ENCODE measurements at places on chromosomes 7 and 10.

DNA sequence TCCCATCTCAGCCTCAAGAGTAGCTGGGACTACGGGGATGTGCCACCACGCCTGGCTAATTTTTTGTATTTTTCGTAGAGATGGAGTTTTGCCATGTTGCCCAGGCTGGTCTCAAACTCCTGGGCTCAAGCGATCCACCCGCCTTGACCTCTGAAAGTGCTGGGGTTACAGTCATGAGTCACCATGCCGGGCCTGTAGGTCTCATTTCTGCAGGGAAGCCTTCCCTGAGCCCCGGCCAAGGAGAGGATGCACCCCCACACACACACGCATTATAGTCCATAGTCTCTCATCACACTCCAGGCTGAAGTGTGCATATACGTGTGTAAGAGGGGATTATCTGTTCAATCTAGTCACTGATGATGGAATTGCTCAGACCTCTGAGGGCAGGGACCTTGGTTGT, 29.3 kb downstream of the KCNMA1 start:
- no peak for DNase-seq

GRCh38 chr10:48287417-48288391, 13.2 kb upstream of the FRMPD2 start:
- no peak for DNase-seq

DNA sequence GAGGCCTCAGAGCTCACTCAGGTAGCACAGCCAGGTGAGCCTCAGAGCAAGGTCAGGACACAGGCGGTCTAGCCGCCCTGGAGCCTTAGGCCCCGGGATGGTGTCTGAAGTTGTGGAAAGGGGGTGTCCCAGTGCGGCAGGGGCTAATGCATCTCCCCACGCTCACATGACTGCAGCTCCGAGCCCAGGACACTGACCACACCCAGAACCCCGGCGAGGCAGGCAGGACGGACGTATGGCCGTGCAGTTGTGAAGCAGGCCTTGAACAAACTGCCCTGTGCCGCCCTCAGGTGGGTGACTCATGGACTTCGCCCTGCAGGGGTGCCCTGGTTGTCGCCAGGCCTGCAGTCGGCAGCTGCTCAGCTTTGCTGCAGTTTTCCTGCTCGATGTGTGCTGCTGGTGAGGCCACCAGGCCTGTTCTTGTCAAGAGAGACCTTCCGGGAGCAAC, 5.0 kb upstream of the PRKAR1B start:
- no peak for DNase-seq

- DNase-seq: no peak
These were observed 154.1 kb upstream of the ADO start for GRCh38 chr10:62650411-62650810.

GRCh38 chr7:39017369-39017915, 39.7 kb downstream of the POU6F2 start:
- DNase-seq: no peak

DNA sequence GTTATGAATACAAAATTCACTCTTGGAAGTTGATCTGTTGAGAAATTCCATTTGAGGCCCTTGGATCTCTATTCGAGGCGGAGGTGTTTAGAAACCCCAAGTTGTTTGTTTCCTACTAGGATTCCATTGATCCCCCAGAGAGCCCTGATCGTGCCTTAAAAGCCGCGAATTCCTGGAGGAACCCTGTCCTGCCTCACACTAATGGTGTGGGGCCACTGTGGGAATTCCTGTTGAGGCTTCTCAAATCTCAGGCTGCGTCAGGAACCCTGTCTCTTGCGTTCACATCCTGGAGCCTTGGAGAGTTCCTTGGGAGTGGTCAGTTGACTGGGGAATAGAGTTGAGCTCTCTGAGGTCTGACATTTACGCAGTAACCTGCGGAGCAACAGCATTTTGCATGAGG, 1.2 kb downstream of the CFAP69 start:
- no peak for DNase-seq

- DNase-seq: no peak
These were observed 44.4 kb downstream of the JAKMIP3 start for GRCh38 chr10:132110111-132110521.

DNA sequence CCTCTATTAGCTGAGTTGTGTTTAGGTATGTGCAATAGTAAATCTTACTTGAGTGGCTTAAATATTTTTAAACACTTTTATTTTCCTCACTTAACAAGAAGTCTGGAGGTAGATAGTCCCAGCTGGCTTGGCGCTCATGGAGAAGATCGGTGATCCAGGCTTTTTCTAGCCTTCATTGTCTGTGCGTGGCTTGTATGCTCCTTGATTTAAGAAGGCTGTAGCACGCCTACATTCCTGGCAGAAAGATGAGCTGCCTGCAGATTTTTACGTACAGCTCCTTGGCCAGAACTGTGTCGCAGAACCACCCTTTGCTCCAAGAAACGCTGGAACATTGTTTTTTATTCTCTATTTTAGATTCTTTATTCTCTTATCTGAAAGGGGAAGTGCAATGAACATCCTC, 284.1 kb downstream of the KIF20B start:
- DNase-seq: no peak

DNA sequence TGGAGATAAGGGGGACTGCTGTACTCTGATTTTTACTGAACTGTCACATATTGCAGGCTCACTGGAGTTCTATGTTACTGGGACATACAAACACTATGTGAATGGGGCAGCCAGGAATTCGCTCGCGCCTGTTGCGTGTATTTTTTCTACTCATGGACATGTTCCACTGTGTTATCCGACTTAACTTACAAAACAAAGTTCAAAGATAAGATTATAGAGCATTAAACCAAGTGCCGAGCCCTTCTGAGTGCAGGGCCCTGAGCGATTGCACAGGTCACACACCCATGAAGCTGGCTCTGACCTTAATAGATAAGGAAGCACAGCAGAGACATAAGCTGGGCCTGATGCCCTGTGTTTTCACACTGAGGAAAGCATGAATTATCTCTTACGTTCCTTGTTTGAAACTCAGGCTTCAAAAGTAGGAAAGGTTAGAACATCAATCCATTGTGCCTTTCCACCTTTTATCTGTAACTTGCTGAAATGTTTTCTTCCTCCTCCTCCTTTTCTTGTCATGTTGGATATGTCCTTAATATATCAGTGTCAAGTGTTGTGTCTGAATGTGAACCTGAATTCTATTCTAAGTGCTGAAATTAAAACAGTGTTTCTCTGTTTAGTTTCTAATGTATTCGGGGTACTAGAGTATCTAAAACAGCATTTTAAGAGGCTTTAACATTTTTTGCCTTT, 273.8 kb downstream of the AUTS2 start:
- no peak for DNase-seq

- no peak for DNase-seq
These were observed 64.1 kb upstream of the INSIG1 start for GRCh38 chr7:155233311-155234157.

GRCh38 chr7:6437251-6437650, 10.5 kb downstream of the DAGLB start:
- DNase-seq: no peak

- no peak for DNase-seq
These were observed 35.0 kb upstream of the WASL start for GRCh38 chr7:123783820-123784219.

DNA sequence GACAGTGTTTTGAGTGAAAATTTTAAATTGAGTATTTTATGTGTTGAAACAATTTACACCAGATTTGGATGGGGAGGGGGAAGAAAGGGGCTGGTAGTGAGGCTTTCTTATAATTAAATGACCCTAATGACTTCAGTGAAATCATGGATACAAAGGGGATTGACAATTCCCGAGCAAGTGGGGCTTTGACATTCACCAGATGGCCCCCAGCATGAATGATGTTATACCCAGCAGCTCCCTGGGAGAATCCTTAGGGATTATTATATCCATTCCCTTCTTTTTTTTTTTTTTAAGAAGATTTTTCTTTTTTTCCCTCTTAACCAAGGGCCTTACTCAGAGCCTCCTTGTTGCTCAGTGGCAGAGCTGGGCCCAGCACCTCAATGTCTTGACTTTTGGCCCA, 17.9 kb downstream of the PLPP4 start:
- DNase-seq: no peak

DNA sequence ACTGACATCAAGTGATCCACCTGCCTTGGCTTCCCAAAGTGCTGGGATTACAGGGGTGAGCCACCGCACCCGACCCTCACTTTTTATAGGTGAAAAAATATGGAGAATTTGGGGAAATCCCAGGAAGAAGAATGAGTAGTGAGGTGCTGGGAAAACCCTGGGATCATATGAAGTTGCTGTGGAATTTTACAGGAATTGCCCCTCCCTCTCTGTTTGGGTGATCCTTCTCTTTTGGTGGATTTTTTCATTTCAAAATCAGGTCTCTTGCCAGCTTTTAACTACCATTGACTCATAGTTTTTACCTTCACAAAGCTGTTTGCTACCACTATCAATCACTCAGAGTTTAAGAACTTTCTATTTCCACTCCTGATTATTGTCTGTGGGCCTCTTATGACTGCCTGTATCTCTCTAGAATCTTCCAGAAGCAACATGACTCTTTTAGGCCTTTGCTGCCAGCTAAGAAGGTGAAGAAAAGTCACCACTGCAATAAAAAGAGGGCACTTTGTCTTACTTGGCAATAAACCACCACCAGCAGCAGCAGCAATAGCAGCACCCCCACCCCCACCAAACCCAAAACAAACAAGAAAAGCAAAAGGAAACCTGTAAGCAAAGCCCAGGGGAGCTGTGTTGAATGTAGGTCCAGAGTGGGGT, 4.0 kb upstream of the GIMAP8 start:
- no peak for DNase-seq

DNA sequence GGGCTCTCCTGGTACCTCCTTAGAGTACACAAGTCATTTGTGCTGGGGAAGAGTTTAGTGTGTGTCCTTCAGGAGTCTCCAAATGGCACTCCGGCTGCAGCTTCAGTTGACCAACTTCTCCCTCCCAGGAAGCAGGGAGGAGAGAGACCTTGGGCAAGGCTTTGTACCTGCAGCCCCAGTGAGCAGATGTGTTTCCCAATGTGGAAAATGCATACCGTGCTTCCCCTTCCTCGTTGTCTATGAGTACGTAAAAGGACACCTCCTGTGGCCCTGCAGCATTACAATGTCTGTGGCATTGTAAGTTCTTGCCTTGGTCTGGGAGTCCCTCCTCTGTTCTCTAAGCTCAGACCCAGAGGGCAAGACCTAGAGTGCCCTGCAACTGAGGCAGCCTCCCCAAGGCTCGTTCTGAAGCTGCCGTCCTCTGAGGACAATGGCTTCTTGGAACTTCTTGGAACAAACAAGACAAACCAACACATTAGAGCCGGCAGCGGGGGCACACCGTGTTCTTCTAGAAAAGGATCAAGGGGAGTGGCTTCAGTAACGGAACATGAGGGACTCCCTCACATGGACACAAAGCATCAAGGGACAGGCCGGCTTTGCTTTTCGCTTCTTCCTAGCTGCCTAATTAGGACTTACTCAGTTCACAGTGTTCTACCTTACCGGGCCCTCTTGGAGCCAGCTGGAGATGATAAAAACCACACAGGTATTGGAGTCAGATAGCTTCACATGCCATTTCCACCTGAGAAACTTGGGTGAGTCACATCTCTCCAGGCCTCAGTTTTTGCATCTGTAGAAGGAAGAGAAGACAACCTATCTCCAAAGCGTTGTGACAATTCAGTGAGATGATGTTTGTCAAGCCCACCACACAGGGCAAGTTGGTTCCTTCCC, 20.9 kb upstream of the PPA1 start:
- DNase-seq: no peak

GRCh38 chr10:91597197-91597881, 35.5 kb downstream of the PPP1R3C start:
- no peak for DNase-seq

DNA sequence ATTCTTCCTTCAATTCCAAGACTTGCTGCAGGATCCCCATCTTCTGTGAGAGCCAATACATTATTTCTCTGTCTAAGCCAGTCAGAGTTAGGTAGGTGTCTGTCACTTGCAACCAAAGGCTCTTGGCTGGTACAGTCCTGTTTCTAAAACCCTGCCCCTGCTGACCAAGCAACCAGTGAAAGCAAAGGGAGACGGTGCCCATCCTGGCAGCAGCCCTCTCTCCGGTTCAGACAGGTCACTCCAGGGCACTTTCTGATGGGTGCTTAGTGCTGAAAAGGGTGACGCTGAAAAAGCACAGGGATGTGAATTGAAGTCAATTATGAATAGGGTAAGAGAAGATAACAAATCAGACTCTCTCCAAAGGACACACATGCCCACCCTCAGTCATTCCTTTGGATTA, 37.5 kb downstream of the SPOCK2 start:
- no peak for DNase-seq
